AML-193 (cell line): ENCODE measurements at places on chromosomes 16 and 17.
A peak's percentile ranks its signal among the peaks of the same experiment; 100 is the strongest.

DNA sequence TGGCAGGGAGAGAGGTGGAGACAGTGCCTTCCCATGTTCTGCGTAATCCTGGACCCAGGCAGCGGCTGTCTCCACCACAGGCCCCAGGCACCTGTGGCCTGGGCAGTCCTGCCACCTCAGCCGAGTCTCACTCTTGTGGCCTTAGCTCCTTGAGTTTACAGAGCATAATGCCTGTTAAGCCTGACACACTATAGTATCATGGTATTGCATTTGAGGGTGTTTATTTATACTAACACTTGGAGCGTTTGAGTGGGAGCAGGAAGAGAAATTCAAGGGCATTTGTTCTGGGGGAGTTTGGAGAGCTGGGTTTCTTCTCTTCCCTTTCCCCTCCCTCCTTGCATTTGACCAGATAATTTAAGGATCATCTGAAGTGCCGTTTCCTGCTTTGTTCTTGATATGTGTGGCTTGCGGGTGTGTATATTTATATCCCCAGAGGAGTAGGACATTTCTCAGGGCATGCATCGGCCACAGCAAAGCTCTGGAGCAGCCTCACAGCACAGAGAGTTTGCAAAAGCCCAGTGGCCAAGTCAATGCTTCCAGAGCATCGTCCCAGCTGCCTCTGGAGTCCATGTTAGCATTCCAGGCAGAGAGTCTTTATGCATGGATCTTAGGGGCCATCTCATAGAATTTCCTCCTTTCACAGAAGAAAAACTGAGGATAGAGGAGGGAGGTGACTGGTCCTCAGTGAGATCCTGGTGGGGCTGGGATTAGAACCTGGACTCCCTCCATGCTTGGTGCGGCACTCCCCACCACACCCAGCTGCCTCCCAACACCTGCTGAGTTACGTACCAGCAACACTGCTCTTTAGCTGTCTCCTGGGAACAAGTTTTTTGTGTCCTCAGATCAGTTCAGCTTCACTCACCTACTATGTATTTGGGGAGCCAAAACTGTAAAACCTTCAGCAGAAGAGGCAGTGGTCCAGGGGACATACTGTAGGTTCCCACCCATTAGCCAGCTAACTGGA is 222.8 kb downstream of the CCDC182 start:
- DNase-seq: no peak

GRCh38 chr16:18827890-18828289 is 26.5 kb upstream of the ARL6IP1 start:
- no peak for DNase-seq

GRCh38 chr17:62162898-62163297 is 97.8 kb upstream of the MED13 start:
- DNase-seq: no peak

DNA sequence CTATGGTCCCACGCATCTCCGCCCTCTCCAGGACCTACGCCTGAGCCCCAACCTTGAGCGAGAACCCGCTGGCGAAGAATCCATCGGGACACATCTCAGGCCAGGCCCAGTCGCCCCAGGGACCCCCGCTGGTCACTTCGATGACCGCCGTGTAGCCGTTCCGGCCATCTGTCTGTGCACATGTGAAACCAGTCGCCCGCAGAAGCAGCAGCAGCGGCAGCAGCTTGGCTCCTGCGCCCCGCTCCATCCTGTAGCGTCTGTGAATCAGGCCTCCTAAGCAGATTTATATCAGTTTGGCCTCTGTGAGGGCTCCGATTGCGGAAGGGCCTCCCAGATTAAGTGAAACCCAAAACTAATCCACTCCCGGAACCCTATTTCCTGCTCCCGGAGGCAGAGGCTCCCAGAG is at the start of gene VMO1:
TSS of gene VMO1 (minus strand) at position 259 of the 406 bp plus-strand sequence. CDS start at position 247, 12 bp downstream.
- no peak for DNase-seq

- no peak for DNase-seq
Observed at GRCh38 chr17:43434902-43435319, 36.1 kb downstream of the ARL4D start.

GRCh38 chr17:66426397-66427033 is 124.1 kb downstream of the PRKCA start:
- DNase-seq: peak; percentile 20

DNA sequence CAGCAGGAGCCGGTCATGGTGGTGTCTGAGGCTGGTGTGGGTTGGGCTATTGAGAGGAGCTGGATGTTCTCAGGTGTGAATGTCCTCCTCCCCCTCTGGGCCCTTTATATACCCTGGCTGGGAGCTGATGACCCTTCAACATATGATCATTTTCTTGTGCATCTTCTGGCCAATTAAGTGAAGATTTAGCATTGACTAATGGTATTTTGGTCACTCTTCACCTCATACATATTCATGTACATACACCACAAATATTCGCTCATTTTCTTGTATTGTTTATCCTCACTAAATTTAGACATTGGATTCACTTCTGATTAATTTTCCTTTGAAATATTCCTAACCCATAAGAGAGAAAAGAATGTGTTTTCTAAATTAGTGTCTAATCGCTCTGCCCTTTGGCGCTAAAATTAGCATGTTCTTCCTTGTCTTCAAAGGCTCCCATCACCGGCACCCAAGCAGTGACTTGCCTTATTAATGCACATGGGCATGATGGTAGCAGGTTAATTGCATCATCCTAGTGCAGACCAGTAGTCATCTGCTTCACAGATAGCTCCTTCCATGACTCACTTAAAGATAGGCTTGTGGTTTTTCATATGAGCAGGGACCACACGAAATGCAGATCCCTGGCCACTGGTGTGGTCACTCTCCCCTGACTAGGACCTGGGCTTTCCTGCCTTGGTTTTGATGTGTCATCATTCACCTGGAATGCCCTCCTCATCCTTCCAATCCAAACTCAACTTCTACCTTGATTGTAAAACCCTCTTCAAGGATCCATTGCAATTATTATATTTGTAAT is at the start of gene KRTAP2-4:
TSS of gene KRTAP2-4 (minus strand) at position 51 of the 796 bp plus-strand sequence. CDS start at position 17, 34 bp downstream.
- DNase-seq: peak; percentile 34

DNA sequence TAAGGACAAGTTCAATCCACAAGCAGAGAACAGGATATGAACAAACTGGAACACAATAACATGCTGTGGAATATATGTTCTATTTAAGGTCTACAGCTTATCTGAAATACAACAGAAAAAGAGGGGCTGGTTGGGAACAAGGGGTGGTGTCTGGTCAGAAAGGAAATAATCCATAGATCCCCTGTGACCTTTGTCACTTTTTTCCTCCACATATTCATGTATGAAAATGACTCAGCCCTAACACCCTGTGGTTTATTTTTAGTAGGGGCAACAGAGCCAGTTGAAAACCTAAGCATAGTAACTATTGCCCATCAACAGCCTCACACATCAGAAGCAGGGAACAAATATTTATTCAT is 12.3 kb upstream of the SPAG9 start:
- no peak for DNase-seq

GRCh38 chr16:48517493-48517892 is 92.5 kb downstream of the N4BP1 start:
- DNase-seq: no peak

DNA sequence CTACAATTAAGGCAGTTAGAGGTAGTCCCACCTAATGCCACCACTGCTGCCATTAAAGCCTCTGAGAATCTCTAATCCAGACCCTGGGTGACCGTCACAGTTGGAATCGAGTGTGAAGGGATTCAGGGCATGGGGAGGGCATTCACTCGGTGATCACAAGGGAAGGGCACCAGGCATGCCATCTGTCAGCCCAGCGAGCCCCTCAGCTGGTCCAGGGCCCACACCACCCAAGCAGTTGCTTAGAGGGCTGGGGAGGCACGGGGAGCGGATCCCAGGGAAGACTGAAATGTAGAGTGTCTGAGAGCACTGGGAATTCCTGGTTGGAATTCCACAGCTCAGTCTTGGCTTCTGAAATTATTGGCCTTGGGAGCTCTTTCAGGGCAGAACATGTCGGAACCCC is 294.6 kb downstream of the CPPED1 start:
- DNase-seq: no peak

DNA sequence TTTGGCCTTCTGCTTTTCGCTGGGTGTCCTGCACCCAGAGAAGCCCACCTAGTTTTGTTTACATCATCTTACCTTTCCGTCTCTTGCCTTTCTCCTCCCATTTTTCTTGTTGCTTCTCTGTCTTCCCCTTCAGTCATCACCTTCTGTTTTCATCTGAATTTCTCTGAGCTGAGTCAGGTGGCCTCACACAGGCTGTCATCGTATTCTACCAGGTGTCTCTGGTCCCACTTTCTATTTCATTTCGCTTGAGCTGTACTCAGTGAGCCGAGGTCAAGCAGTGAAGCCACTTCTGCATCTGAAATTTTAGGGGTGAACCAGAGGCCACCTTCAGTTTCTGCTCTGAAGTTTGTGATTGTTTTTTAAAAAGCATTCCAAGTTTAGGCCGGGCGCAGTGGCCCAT is 9.7 kb downstream of the CRAMP1 start:
- DNase-seq: no peak

GRCh38 chr17:4987767-4988567 is 492 bp upstream of the CAMTA2 start:
- DNase-seq: peak; percentile 2

DNA sequence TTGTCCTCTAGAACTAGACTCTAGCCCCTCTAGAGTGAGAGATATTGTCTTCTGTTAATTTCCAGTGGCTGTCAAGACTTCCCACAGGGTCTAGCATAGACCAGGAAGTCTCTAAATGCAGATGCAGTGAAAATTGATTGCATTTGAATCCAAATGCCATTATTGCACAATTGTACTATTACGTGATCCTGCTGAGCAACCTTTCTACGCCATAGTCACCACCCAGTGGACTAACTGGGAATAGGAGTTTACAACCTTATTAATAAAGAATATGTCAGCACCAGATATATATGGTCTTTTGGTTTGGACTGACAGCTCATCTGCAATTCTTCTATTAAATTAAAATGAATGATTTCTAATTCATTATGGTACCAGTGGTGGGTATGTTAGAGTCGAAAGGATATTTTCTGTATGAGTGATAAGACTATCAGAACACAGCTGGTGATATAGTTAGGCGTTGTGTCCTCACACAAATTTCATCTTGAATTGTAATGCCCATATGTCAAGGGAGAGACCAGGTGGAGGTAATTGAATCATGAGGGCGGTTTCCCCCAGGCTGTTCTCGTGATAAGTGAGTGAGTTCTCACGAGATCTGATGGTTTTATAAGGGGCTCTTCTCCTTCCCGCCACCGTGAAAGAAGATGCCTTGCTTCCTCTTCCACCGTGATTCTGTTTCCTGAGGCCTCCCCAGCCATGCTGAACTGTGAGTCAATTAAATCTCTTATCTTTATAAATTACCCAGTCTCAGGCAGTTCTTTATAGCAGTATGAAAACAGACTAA is 138.9 kb upstream of the CA10 start:
- DNase-seq: peak; percentile 66

DNA sequence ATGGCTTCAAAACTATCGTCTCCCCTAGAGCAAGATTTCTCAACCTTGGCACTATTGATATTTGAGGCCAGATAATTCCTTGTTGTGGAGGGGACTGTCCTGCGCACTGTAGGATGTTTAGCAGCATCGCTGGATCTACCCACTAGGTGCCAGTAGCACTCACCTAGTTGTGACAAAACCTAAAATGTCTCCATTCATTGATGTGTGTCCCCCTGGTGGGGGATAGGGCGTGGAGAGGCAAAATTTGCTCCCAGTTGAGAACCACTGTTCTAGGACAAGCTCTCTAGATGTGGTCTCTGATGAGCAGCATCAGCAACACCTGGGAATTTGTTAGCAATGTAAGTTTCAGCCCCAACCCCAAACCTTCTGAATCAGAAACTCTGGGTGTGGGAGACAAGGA is 259.0 kb downstream of the XYLT1 start:
- DNase-seq: peak; percentile 23

- no peak for DNase-seq
Observed at GRCh38 chr16:20114356-20114755, 40.7 kb upstream of the GPR139 start.

DNA sequence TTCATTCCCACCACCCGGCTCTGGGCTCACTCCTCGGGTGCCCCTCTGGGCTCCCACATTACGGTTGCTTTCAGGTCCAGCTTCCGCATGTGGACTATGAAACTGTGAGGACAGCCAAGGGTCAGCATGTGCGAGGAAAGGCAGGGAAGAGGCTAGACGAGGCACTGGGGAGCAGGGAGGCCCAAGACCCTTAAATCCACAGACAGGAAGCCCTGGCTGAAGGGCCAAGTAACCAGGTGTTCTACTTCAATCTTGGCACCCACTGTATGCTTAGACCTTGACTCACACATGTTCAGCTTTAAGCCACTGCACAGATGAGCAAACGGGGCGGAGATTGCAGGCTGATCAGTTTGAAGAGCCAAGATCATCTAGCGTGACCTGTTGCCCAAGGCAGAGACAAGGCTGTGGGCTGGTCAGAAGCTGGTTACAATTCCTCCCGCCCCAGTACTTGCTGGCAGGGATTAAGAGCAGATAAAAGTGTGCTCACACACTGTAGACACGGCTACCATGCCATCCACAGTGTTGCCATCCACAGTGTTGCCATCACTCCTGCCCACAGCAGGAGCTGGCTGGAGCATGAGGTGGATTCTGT is at the start of gene CES4A:
TSS of gene CES4A (plus strand) at position 393 of the 592 bp plus-strand sequence. CDS start at position 577, 184 bp downstream.
- DNase-seq: no peak

GRCh38 chr16:4058386-4058785 is 57.9 kb downstream of the ADCY9 start:
- no peak for DNase-seq

- no peak for DNase-seq
Observed at GRCh38 chr17:76122431-76123190, 18.4 kb downstream of the FOXJ1 start.

DNA sequence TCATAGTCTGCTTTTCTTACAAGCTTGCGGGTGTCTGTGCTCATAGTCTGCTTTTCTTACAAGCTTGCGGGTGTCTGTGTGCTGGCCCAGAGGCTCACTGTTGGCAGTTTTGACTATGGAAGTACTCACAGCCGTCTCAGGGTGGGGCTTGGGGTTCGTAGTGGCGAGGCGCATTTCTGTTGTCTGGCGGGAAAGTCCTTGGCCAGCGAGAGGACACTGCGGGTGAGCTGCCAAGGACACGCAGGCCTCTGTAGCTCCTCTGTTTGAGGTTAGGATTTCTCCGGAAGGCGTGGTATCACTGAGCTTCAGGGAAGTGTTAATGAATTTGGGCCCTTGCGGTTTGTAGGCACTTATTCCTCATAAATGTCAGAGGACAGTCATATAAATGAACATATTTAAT is 13.5 kb downstream of the TBCD start:
- DNase-seq: no peak

- no peak for DNase-seq
Observed at GRCh38 chr16:24826096-24826690, 19.6 kb upstream of the SLC5A11 start.

DNA sequence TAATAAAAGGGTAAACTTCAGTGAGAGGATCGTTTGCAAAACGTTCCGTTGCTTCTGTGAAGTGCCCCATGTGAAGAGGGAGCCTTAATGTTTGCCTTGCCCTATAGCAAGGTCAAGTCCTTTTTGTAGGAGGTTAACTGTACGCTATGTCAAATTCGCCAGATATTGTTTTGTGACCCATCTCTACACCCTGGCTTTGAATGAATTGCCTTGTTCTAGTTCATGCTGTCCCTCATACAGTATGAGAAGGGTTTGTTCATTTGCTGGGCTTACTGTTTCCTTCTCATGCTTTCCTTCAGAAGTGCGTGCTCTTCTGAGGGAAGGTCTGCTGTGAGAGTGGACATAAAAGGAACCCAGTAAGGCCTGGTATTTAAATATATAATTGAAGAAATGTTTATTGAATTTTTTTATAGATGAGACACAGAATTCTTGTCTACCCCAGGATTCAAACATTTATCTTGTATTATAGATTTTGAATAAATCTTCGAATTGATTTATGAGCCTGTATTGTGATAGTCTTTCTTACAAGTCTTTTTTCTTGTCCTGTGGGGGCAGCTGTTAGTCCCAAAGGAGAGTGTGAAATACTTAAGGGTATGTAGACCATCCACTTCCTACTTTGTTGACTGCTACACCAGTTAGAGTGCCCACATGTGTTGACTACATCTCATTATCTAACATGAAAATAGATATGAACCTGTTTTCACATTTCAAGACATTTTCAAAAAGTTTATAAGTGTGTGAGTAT is 1.7 kb downstream of the MAP3K3 start:
- DNase-seq: no peak
